ENCODE measurements at places on chromosomes 12 and 14.

DNA sequence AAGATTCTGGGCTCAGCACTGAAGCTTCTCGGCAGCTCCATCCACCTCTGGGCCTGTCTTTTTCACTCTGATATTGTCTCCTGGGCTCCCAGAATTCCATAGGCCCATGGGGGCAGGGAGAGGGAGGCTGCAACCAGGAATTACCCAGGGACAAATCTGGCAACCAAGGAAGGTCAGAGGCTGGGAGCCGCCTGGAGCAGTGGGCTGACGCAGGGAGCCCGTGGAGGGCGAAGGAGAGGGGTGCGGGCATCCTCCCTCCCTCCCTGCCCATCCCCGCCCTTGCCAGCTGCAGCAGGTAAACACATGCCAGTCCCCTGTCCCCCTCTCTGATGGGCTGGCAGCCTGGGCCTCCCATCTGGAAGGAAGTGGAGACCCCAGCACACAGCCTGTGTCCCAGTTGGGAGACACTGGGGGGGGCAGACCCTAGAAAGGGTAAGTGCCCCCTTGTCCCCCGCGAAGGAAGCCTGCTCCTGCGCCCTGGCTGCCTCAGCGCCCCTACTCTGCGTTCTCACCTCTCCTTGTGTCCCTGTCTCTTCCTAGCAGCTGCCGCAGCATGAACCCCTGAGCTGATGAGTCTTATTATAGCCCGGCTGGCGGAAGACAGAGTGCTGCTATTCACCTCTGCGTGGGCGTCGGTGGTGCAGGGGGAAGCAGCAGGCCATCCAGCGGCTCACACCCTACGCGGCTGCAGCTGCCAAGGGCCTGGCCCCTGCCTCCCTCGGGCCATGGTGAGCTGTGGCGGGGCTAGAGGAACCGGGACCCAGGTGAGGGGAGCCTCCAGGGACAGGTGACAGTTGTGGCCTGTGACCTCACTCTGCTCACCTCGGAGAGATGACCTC is 6.7 kb downstream of the LRTM2 start:
- DNase-seq = no peak

DNA sequence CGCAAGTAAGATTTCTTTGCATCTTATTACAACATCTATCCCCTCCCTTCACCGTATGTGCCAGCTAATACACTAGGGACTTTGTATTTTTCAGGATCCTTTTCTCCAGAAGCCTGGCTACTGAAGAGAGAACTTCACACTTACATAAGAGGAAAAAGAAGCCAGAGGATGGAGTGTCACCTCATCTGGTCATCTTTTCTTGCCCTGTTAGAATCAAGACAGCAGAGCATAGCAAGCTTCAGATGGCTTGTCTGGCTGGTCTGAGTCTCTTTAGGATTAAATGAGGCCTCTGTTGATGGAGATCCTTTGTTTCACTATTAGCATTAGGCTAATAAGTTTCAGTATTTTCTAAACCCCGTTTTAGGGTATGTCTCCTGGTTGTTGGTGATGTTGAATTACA is 14.4 kb upstream of the AACS start:
- no peak for DNase-seq

- DNase-seq = peak; percentile 37
These were observed 79.5 kb downstream of the ARMH4 start for GRCh38 chr14:58072288-58073071.

DNA sequence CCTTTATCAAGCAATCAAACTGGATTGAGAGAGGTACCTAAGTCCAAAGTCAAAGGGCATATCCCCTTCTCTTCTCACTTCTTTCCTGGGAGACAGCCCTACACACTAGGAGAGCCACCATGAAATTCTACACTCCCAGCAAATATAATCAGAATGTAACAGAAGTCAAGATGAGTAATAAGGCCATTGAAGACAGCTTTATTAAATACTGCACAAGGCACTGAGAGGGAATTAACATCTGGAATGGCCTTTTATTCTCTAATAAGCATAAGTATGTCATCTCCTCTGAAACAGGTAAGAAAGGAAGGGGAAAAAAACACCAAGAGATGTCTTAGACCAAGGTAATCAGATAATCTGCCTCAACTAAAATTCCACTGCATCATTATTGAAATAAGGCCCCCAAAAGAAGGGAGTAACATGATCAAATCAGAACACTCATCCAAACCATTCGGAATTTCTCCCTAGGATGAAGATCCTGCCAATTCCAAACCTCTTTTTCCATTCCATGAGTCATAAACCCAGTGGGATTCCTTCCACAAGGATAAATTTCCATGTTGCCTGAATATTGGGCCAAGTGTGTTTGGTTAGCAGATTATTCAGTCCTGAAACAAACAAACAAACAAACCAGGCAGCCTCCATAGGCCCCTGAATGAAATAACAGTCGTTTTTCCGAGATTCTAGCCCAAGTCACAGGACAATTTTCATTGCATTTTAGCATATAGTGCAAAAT is 19.9 kb downstream of the SLC35F4 start:
- no peak for DNase-seq

GRCh38 chr12:13976028-13976584 is 5.3 kb downstream of the GRIN2B start:
- DNase-seq = no peak

DNA sequence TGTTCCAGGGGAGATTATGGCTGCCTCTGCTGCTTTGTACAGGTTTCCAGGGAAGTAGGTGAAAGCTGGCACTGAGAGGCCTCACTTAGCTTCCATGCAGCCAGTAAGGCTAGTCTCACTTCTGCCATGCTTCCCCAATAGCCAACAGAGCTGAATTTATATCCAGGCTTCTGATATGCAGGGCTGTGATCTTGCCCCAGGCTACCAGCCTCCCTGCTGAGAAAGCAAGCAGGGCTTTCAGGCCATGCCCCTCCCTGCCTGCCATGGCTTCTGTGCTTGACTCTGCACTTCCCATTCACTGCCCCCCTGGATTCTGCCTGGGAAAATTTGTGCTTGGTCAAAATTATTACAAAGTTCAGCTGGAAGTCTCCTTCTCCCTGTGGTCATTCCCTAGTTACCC is 302.1 kb upstream of the FBXO33 start:
- no peak for DNase-seq

DNA sequence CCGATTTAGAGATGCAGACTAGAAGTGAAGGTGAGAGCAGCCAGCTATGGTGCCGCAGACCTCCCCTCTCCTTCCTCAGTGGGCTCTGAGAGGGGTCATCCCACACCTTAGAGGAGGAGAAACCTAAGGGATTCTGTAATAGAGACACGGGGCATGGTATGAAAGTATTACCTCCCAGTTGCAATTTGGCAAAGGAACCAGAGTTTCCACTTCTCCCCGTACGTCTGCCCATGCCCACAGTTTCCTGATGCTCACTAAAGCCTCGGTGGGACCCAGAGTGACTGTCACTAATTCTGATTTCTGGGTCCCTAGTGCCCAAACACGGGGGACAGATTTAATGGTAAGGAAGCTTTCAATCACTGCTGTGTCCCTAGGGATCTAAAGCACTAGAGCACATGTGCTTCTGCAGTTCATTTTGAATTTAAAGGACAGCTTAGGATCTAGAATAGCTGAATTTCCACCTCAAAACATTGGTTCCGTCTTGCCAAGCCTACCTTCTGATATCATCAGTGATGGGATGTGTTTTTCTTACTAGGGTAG is 44.1 kb downstream of the DAD1 start:
- DNase-seq = no peak

DNA sequence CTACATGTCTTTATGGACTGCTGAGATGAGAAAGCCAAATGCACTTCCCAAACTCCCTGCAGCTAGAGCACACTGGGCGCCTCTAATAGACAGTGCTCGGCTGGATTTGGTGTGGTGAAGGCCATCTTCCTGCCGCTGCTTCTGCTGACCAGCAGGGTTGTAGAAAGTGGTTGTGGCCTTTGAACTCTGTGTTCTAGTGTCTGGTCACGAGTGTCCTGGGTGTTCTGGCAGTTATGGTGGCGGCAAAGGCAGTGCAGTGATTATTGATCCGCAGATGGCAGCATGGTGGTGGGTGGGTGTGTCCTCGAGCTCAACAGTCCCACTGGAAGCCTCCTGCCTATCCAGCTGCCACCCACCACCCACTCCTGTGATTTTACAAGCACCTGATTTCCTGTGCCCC is 43.4 kb downstream of the SMIM41 start:
- no peak for DNase-seq

DNA sequence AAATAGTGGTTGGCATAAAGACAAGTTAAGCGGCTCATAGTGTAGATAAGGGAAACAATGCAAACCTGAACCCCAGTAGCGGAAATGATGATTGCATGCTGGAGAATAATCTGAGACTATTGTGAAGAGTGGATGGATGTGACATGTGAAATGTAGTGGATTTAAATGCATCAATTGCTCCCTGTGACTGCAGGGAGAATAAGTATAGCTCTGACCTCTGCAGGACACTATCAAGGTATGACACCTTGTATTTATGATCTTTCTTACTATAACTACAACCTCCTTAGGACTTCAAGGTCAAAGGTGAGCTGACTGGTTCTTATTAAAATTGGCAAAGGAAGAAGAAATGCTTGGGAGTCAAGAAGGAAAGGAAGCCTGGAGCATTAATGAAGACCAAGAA is 285.6 kb downstream of the GRIN2B start:
- no peak for DNase-seq

DNA sequence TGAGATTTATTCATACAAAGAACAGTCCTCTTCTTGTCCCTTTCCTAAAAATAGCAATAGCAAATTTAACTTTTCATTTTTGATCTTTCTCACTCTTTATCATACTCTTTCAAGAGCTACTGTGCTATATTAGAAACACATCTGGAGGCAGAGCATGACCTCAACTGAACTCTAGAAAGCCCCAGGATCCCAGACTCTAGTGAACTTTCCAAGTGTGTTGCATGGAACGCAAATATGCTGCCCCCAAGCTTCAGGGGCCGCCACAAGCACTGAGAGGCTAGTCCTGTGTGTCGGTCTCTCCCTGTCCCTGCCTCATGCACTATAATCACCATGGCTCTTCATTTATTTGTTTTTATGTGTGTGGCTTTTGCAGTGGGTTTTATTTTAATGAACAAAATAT is 38.7 kb upstream of the ZNF641 start:
- DNase-seq = no peak

GRCh38 chr14:91866511-91867295 is 633 bp downstream of the TC2N start:
- no peak for DNase-seq

DNA sequence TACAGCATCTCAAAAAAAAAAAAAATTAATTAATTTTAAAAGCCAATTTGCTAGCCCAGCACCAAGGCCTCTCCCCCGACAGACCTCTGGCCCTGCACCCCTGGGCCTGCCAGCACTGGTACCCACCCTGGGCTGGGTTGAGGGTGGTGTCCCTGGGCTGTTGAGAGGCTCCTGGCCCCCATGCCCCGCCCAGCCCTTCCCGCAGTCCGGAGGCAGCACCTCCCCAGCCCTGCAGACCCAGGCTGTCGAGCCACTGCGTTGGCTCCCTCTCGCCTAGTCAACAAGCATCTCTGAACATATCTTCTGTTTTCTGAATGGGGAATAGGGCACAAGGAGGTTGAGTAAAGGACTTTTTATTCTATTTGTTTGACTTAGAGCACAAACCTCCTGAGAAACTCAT is 87.1 kb downstream of the FBXL14 start:
- DNase-seq = no peak

- DNase-seq = no peak
These were observed 87.8 kb downstream of the DICER1 start for GRCh38 chr14:95069547-95069946.

DNA sequence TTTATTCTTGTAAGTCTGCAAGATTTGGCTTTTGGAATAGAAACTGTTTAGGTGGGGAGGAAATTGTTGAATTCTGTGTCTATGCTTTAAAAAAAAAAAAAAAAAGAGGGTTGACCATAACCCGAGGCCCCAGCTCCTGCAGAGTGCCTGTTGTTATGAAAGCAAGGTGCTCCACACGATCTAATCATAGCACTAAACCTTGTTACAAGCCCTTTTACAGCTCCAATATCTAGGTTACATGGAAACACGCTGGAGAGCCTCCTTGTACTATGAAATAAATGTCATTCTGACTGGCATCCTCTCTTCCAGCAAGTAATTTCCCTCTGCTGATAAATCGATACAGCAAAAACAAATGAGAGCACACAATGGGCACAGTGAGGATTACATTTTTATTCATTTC is 303.1 kb upstream of the SOX5 start:
- no peak for DNase-seq

- DNase-seq = no peak
These were observed 103.6 kb downstream of the ATXN7L3B start for GRCh38 chr12:74641262-74641661.

- DNase-seq = no peak
These were observed 11.8 kb upstream of the PRPF39 start for GRCh38 chr14:45072126-45072525.

DNA sequence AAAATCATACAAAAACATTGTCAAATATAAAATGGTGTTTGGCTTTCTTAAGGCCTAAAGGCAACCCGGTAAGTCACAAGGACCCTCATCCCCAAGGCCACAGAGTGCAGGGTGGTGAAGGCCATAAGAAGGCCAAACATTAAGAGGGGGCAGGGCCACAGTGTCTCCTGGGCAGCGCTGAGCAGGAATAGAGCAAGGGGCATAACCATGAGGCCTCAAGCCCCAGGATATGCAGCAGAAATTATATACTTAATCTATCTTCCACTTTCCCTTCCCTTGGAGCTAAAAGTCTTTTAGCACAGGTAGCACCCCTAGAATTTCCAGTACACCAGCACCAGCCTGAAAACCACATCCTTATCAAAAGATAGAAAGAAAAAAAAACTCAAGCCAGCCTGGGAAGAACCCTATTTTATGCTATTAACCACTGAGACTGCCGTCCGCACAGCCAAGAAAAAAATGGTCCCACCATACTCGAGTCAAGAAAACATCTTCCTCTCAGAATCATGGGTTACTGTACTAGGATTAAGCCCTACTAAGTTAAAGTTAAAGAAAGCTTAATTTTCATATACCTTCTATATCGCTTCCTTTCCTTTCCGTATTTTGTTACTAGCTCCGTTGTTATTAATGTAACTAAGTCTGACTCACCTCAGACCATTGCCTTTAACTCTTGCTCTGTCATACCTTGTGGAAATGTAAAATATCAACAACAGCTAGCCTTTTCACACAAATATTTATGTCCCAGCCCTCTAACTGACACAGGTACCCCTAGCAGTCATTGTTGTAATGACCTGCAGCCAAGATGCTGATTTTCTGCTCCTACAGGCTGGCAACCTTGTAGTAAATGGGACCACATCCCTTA is 20.1 kb downstream of the KLRK1 start:
- peak; percentile 27 for DNase-seq

DNA sequence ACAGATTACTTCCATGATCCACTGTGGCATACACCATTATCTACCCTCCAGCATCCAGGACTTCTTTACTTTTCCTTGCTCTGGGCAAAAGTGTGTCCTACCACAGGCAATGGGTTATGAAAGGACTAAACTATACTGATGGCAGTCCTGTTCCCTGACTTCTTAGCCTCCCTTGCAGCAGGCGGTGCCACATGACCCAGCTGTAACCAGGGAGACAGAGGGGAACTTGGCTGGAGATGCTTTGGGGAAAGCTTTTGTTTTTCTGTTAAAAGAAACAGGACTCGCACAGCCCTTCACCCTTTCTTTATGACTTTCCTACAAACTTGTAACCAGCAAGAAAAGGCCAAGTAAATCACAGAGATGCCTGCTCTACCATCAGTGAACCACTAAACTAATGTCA is 394.4 kb downstream of the PCNX1 start:
- DNase-seq = no peak
